Brain (organoid and tissue), 16 donors: ENCODE measurements at places on chromosomes 5 and 9. TPM values are rescaled to one million over a fixed set of nuclear protein-coding genes. Genes with fewer than 3 reads are reported as not detected.

GRCh38 chr5:116176121-116176520 is 91.3 kb downstream of the COMMD10 start:
- no peak for DNase-seq

GRCh38 chr5:177376107-177376506 is 8.1 kb upstream of the SLC34A1 start:
- no peak for DNase-seq

DNA sequence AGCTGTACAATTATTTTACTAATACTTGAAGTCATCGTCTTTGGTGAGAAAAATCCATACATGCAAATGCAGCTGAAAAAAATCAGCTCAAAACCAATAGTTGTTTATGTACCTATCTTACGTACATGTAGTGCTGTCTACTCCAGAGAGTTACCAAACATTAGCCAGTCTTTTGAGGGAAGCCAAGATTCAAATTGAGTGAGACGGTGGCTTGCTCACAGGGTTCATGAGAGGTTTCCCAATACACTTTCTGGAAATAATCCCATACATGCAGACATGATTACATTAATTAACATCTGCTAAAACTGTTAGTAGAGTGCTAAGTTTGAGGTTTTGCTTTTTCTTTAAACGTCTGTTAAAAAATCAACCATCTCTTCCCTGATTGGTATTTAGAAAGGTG is 2.3 kb downstream of the C9orf72 start:
- DNase-seq = no peak

DNA sequence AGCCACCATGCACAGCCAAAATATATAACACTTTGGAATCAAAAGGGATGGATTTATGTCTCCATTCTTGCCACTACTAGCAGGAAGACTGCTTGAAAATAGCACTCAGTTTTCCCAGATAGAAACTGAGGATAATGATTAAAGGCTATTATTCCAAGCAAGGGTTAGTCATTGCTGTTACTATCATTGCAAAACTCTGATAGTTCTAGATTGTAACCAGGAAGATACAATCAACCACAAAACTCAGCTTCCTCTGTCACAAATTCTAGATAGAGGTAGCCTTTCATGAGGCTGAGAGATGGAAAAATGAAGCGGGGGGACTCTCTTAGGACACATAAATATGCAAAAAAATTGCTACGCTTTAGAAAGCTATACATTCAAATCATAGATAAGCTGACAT is 3.1 kb downstream of the ANXA1 start:
- no peak for DNase-seq

The DOK3 gene
- 1.8 TPM for polyA plus RNA-seq

The NEUROG1 gene
- 22.3 TPM for polyA plus RNA-seq
